ENCODE measurements at places on chromosomes 3 and 15. TPM values are rescaled to one million over a fixed set of nuclear protein-coding genes. Genes with fewer than 3 reads are reported as not detected.

DNA sequence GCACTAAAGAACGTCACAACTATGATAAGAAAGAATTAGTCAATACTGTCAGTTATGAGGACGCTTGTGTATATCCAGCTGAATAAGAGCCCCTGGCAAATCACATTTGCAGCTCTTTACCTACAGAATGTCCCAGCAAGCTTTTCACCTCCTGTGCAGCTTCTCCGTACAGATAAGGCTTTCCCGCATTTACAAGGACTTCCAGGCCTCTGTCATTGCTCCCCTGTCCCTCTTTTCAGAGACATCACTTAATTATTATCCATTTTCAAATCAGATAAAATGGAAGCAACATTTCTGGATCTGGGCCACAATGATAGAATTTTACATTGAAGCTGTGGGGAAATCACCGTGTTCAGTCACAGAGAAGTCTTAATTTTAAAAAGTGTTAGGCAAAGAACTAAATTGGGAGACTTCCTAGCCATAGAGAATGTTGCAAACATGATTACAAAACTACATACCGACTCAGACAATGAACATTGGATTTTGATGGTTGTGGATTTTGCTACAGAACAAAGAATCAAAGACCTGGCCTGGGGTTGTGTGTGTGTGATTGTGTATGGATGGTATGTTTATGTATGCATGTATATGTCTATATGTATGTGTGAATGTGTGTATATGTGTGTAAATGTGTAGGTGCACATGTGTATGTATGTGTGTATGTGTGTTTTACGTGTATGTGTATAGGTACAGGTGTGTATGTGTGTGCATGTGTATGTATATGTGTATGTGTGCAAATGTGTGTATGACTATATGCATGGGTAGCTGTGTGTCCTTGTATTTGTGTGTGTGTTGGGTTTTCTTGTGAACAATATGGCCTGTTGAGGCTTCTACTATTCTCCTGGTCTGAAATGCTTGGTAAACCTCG, 41.5 kb downstream of the MGLL start:
- no peaks in the 10 kb centered on the region for H3K4me1 ChIP-seq
- no peak overlapping the region for H3K4me3 ChIP-seq
- H3K27ac ChIP-seq, result no peak overlapping the region
- H3K36me3 ChIP-seq, result no peaks in the 10 kb centered on the region
- no peaks in the 10 kb centered on the region for H3K27me3 ChIP-seq

DNA sequence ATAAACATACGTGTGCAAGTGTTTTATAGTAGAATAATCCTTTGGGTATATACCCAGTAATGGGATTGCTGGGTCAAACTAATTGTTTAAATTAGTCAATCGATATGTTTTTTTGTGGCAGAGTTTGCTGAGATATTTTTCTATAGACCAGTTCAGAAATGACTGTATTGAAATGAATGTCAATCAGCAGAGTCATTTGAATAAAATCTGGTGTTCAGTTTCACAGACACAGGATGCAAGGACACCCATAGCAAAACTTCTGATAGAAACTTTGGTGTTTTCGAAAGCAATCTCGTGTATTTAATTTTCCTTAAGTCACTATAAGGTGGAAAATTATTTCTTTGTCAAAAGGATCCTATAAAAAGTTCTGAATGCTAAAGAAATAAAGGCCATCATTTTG, 434.4 kb downstream of the RAP2B start:
- no peak for DNase-seq
- no peaks in the 10 kb centered on the region for H3K27me3 ChIP-seq
- no peak overlapping the region for H3K4me3 ChIP-seq
- no peaks in the 10 kb centered on the region for H3K36me3 ChIP-seq

DNA sequence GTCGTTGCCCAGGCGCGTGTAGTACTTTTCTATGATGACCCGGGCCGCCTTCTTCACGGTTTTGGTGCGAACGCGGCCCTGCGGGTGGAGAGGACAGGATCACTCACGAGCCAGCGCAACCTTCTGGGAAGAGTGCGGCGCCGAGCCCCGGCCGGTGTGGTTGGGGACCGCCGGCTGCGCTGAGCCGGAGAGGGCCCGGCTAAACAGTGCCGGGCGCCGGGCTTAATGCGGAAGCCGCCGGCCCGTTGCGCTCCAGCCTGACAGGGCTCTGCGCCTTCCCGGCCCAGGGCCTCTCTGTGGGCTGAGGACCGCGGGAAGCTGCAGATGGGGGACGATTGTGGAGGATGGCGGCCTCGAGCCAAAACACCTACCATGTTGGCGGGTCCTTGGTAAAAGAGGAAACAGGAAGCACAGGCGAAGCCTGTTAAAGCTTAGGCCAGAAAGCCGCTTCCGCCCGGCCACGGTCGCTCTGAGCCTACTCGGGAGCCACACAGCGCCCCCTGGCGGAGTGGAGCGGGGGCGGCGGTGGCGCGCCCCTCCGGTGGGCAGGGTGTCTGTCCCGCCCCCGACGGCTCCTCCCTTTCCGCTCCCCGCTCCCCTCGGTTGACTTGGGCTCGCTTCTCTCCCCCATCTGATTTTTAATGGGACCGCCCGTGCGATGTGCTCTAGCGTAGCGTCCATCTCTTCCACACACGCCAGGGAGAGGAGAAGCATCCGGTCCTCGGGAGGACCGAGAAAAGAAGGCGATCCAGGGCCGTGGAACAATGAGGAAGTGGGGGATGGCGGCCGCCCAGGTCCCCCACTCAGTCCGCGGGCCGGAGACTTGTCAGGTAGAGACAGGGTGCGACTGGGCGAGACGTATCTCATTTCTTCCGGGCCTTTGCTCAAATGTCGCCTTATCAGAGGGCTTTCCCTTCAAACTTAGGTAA, at the start of gene RPS17:
RPS17 (minus strand) TSS at position 403 of the 929 bp plus-strand sequence; CDS start at position 374, 29 bp downstream.
- peaks cover 34% of the 10 kb centered on the region for H3K36me3 ChIP-seq
- H3K27me3 ChIP-seq, result no peaks in the 10 kb centered on the region

DNA sequence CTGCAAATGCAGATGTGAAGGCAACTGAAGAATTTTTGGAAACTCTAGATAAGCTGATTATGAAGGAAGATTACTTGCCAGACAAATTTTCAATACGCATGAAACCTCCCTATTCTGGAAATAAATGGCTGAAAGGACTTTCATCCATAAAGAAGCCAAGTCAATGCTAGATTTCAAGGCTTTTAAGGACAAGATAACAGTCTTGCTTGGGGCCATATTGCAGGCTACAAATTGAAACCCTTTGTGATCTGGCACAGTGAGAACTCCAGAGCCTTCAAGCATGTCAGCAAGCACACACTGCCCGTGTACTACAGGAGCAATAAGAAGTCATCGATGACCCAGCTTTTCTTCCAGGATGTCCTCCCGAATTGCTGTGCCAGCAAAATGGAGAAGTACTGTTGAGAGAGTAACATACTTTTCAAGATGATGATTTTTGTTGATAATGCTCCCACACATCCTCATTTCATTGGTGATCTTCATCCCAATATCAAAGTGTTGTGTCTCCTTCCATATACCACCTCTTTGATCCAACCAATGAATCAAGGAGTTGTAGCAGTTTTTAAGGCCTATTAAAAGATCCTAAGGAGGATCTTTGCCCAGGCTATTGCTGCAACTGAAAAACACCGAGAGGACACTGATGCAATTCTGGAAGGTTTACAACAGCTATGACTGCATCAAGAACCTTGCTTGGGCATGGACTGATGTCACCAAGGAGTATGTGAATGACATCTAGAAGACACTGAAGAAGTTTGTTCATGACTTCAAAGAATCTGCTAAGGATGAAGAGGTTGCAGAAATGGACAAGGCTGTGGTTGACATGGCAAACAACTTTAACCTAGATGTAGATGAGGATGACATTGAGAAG, 20.3 kb downstream of the CALML4 start:
- no peaks in the 10 kb centered on the region for H3K4me1 ChIP-seq
- H3K4me3 ChIP-seq, result no peak overlapping the region

DNA sequence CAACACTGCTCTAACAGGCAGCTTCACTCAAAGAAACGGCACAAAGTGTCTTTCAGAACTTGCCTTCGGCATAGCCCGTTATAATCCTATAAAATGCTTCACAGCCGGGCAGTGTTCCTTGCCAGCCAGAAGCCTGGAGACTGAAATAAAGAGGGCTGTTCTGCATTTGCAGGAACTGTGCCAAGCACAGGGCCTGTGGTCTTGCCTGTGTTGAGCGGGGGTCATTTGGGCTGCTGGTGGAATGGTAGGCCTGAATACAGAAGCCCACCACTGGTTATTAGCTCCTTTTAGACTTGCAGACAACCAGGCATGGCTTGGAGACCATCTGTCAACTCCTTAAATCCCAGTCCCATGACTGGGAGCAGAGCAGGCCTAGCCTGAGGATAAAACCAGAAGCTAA, 4.7 kb upstream of the ARHGEF3 start:
- H3K36me3 ChIP-seq, result no peaks in the 10 kb centered on the region
- no peak for DNase-seq
- H3K4me1 ChIP-seq, result peaks cover 25% of the 10 kb centered on the region
- H3K27me3 ChIP-seq, result no peaks in the 10 kb centered on the region

DNA sequence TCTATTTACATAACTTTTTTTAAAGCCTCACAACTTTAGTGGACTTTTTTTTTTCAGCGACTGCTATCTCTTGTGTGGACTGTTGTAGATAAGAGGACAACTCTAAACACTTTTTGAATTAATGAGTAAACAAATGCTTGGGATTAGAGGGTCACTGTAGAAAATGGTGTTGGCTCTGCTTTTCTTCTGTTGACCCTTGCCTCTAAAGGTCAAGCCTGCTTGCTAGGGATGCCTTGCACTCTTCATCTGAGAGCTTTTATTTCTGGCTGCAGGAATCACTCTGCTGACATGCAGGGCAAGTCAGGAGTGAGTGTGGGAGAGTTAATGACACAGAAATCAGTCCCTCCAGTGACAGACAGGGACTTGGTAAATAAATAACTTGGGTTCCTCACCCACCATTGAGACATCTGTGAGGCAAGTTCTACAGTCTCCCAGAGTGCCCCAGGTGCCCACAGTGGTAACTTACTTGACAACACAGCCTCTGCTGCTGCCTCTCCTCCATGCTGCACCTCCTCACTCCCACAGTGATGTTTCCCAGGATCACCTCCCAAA, 390.1 kb downstream of the IL20RB start:
- no peak overlapping the region for H3K27ac ChIP-seq
- no peak overlapping the region for H3K4me3 ChIP-seq
- H3K36me3 ChIP-seq, result no peaks in the 10 kb centered on the region

DNA sequence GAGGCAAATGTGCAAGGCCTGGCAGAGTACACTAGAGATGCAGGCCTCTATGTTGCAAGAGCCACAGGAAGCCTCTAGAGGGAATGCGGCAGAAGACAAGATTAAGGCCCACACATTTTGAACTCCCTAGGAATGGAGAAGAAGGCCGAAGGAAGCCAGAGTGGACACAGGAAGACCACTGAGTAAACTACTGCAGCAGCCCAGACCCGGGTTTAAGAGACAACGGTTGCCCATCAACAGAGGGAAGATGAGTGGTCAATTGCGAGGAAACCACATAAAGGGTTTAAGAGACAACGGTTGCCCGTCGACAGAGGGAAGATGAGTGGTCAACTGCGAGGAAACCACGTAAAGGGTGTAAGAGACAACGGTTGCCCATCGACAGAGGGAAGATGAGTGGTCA, 14.6 kb downstream of the CHSY1 start:
- H3K27ac ChIP-seq, result no peak overlapping the region
- DNase-seq, result no peak

- H3K4me1 ChIP-seq, result no peaks in the 10 kb centered on the region
- no peak overlapping the region for H3K4me3 ChIP-seq
- no peak for DNase-seq
- no peaks in the 10 kb centered on the region for H3K36me3 ChIP-seq
These were observed 49.5 kb downstream of the MYLK start for GRCh38 chr3:123834631-123835030.

GRCh38 chr15:88894819-88895767, at the start of gene HAPLN3:
HAPLN3 (minus strand) TSS chr15:88895544; CDS start chr15:88887298, 8,246 bp downstream.
- H3K36me3 ChIP-seq, result peaks cover 6% of the 10 kb centered on the region
- peak within 1 kb of the TSS; percentile 62 for H3K27ac ChIP-seq
- peak; percentile 46 for DNase-seq
- no peaks in the 10 kb centered on the region for H3K27me3 ChIP-seq
- peak within 1 kb of the TSS; percentile 88 for H3K4me3 ChIP-seq

GRCh38 chr3:150148227-150148626, 177.5 kb upstream of the PFN2 start:
- H3K27me3 ChIP-seq, result peaks cover 4% of the 10 kb centered on the region
- H3K27ac ChIP-seq, result no peak overlapping the region
- H3K4me1 ChIP-seq, result no peaks in the 10 kb centered on the region
- H3K36me3 ChIP-seq, result no peaks in the 10 kb centered on the region
- H3K4me3 ChIP-seq, result no peak overlapping the region
- DNase-seq, result no peak

- no peaks in the 10 kb centered on the region for H3K36me3 ChIP-seq
- no peak for DNase-seq
- H3K4me1 ChIP-seq, result no peaks in the 10 kb centered on the region
- H3K27me3 ChIP-seq, result no peaks in the 10 kb centered on the region
These were observed 26.9 kb upstream of the MYO1E start for GRCh38 chr15:59399465-59400102.

DNA sequence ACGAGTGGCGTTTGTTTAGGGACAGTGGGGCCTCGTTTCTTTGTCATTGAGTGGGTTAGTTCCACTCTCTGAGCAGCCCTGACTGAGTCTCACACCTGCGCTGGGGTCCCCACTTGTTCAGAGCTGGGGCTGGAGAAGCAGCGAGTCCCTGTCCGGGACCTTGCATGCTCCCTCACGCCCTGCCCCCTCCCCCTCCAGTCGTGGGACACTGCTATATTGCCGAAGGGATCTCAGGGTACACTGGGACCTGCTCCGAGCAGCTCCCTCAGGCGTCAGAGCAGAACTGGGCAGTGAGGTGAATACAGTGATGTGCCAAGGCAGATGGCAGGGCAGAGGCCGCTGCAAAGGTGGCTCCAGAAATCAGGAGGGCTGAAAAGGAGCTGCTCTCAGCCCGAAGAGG, 59.9 kb upstream of the KLF13 start:
- peaks cover 71% of the 10 kb centered on the region for H3K4me1 ChIP-seq
- H3K27me3 ChIP-seq, result no peaks in the 10 kb centered on the region
- no peak overlapping the region for H3K4me3 ChIP-seq
- no peaks in the 10 kb centered on the region for H3K36me3 ChIP-seq

DNA sequence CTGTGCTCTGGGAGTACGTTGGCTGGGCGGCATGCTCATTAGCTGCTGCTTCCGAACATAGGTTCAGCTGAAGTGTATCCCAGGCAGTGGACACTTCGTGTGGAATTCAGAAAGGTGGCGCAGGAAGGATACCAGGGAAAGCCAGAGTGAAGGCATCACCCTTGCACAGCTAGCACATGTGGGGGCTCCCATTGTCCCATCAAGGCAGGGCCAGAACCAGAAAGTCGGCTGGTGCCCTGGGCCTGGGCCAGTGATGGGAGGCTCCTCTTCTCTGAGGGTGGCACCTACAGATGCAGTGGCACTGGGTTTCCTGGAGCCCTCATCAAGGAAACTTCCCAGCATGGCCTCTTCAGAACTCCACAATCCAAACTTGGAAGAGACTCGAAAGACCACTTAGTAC, 56.6 kb downstream of the PGPEP1L start:
- no peaks in the 10 kb centered on the region for H3K36me3 ChIP-seq
- H3K4me3 ChIP-seq, result no peak overlapping the region
- H3K27me3 ChIP-seq, result no peaks in the 10 kb centered on the region
- no peak overlapping the region for H3K27ac ChIP-seq
- DNase-seq, result no peak

Gene SPATA12
- polyA plus RNA-seq, result not detected

Gene TRANK1
- polyA plus RNA-seq, result 43.9 TPM

Gene MRPS22
- 44.9 TPM for polyA plus RNA-seq

Gene MEIS2
- not detected for polyA plus RNA-seq

Gene CHL1
- polyA plus RNA-seq, result not detected

Data from CD4-positive, alpha-beta memory T cell (primary cell).